GM20000 (cell line): ENCODE measurements at places on chromosomes 6 and 20.

GRCh38 chr6:41723530-41724227 lies 11.7 kb downstream of the TFEB start:
- DNase-seq, result peak; percentile 83

DNA sequence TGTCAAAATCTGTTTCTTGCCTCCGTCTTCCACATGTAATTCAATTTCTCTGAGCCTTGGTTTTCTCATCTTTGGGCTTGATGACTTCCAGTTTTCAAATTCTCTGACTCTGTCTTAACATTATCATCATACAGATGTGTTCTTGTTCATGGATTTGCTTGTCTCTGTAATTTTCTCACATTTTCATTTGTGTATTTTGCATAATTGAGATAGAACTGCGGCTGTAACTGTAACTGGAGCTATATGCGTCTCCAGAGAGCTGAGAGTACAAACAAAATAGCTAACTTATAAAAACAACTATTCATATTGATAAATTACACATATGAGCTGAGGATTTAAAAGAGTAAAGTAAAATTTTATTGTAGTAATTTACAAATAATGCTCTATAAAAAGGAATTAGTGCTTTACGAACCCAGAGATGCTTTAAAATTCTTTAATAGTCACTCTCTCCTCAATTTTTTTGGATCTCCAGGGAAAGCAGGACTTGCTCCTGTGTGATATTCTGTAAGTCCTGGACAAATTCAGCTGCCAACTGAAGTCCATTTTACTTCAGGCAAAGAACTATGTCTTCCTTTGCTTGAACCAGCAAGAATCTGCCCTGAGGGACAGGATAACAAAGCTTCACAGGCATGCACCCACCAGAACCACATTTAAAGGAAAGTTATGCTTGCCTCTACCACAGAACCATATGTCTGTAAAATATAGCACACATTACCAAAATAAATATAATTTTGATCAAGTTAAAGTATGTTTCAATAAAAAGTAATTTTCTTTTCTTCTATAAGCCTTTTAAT lies 288.3 kb downstream of the KHDC1L start:
- no peak for DNase-seq

- no peak for DNase-seq
Measured at GRCh38 chr6:94074764-94075163, 655.4 kb upstream of the EPHA7 start.

GRCh38 chr6:123655521-123656306 lies 19.0 kb upstream of the TRDN start:
- DNase-seq, result peak; percentile 5
